Kidney epithelial cell (primary cell): ENCODE measurements at places on chromosomes 7 and 10. TPM values are rescaled to one million over a fixed set of nuclear protein-coding genes. Genes with fewer than 3 reads are reported as not detected.

PON3 gene
- not detected in 2 replicates for total RNA-seq

GPC2 gene
- 13.6 and 14.7 TPM in 2 replicates for total RNA-seq

NEURL1 gene
- 1.3 and 2.1 TPM in 2 replicates for total RNA-seq

RET gene
- 0.27 and 3.7 TPM in 2 replicates for total RNA-seq

IFIT3 gene
- total RNA-seq, result 14.8 and 20.8 TPM in 2 replicates

UTF1 gene
- total RNA-seq, result not detected in 2 replicates

ANKRD61 gene
- not detected in 2 replicates for total RNA-seq

CREB5 gene
- 19.9 and 27.9 TPM in 2 replicates for total RNA-seq

MOGAT3 gene
- not detected in 2 replicates for total RNA-seq

PDGFA gene
- total RNA-seq, result 65.6 and 92.4 TPM in 2 replicates

CALCR gene
- total RNA-seq, result not detected in 2 replicates

AKR1C4 gene
- not detected in 2 replicates for total RNA-seq

TEX47 gene
- not detected in 2 replicates for total RNA-seq

PROSER2 gene
- 47.6 and 58.8 TPM in 2 replicates for total RNA-seq

LEP gene
- total RNA-seq, result not detected in 2 replicates

LIPA gene
- 59.2 and 67.6 TPM in 2 replicates for total RNA-seq

H2BK1 gene
- not detected in 2 replicates for total RNA-seq

NPSR1 gene
- total RNA-seq, result not detected in 2 replicates

WNT16 gene
- not detected in 2 replicates for total RNA-seq

AGAP6 gene
- 4.7 and 8.6 TPM in 2 replicates for total RNA-seq

MYOZ1 gene
- 0.55 and 0.92 TPM in 2 replicates for total RNA-seq

EN2 gene
- total RNA-seq, result 0.07 and 0.17 TPM in 2 replicates

CLRN3 gene
- not detected in 2 replicates for total RNA-seq

SNX10 gene
- 23.6 and 27.9 TPM in 2 replicates for total RNA-seq

GPNMB gene
- total RNA-seq, result 33.5 and 36.1 TPM in 2 replicates

ADCY1 gene
- total RNA-seq, result 5.8 and 6.6 TPM in 2 replicates

C10orf67 gene
- 0.07 TPM in 1 of 2 replicates, not detected in the other for total RNA-seq

PTTG1IP2 gene
- not detected in 2 replicates for total RNA-seq

INHBA gene
- 76.1 and 77.1 TPM in 2 replicates for total RNA-seq

DNA2 gene
- 3.6 and 4.5 TPM in 2 replicates for total RNA-seq

NKX1-2 gene
- total RNA-seq, result not detected in 2 replicates
